ENCODE measurements at places on chromosomes 1 and 21. TPM values are rescaled to one million over a fixed set of nuclear protein-coding genes. Genes with fewer than 3 reads are reported as not detected.
A peak's percentile ranks its signal among the peaks of the same experiment; 100 is the strongest.

DNA sequence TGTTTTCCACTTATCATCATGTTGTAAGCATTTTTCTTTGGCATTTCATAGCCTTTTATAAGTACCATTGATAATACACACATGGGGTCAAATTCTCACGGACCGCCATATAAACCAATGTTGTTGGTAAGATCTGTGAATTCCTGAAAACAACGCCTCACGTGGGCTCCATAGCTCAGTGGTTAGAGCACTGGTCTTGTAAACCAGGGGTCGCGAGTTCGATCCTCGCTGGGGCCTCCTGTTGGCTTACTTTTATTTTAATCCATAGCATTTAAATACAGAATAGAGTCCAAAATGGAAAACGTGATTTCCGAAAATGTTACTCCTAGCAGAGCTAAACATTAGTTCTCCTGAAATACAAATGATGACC, 83.1 kb downstream of the HHIPL2 start:
- peak; percentile 60 for DNase-seq

DNA sequence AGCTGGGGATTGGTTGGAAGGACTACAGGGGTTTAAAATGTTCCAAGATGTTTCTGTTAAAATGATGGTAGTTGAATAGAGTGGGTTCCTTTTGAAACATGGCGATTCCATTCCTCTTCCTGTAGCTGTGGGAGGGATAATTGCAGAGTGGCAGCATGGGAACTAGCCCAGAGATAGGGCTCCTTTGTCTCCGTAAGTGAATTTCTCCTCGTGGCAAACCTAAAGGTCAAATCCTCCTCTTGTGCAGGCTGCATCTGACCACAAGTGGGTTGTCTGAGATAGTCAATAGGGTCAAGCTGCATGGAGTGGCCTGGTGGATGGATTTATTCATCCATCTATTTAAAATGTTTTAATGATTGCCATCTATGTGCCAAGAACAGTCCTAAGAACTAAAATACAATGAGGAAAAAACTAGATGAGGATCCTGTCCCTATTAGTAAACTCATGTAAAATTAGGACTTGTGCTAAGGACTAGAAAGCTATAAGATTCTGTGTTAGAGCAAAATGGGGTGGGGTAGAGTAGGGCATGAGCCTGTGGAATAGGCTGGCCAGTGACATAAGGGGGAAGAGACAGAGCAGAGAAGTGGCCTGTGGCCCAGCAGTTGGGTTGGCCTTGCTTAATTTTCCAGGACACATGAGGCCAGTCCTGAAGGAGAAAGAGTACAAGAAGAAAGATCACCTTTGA, 89.1 kb upstream of the IVNS1ABP start:
- no peak for DNase-seq

DNA sequence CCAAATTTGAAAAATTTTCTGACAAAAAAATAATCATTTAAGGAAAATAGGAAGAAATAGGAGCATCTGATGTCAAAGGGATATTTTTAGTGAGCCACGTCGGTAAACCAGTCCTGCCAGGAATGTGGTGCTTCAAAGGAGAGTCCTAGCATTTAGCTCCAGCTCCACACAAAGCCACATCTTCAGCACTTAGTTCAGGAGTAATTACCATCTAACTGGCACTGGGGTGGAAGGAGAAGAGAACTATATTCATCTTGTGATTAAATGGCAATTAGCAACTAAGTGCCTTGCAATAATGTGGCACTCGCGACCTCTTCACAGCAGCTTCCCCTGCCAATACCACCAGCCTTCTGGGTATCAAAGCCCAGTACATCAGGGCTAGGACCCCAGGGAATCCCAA, 409.1 kb downstream of the SETD4 start:
- DNase-seq = no peak

DNA sequence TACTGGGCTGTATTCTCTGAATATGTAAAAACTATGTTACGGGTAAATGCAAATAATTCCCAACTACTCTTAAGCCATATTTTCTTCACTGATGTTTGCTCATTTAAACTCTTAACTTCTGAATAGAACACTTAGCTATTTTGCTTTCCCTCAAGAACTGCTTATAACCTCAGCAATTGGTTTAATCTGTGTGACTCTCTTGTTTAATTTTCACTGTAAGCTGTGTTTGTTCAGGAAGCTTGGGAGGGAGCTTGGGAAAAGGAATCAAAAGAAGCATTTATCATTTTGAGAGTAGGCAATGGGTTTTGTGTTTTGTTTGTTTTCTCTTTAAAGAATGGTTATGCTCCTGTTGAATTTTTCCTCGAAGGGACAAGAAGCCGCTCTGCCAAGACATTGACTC, 24.4 kb downstream of the GNPAT start:
- no peak for DNase-seq

The KCNH1 gene
- not detected for total RNA-seq

All from activated CD4-positive, alpha-beta T cell treated with anti-CD3 and anti-CD28 coated beads, Interleukin-2, amount 10 ng/mL, durations not matched to agents 7 days and 5 days (primary cell).